Stimulated activated CD8-positive, alpha-beta memory T cell treated with anti-CD3 and anti-CD28 coated beads, Interleukin-15, amount 100 ng/mL, for 1 hour (primary cell): ENCODE measurements at places on chromosomes 5 and 9.

GRCh38 chr5:9382522-9382921 is 163.4 kb downstream of the SEMA5A start:
- no peak for DNase-seq

DNA sequence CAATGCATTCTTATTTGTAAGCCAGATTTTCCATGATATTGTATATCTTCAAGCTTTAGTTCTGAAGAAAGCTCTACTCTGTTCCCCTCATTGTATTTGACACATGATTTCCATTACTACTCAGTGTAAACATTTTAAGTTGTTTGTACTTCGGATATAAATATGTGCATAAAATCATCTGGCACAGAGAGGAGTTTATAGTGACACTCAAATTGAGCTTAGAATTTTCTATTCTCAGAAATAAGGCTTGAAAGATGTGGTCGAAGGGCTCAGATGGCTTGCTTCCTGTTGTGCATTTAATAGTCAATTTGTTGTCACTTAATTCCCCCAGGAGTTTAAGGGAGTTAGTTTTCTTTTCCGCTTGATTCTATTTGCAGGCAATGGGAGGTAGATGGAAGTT is 88.8 kb downstream of the PPIC start:
- DNase-seq: no peak

- no peak for DNase-seq
Observed at GRCh38 chr5:108620516-108620915, 127.2 kb upstream of the FER start.

- DNase-seq: no peak
Observed at GRCh38 chr5:150113047-150113744, 26.8 kb upstream of the CSF1R start.

- DNase-seq: no peak
Observed at GRCh38 chr9:72952914-72953313, at the start of gene ALDH1A1. TSS of gene ALDH1A1 (minus strand) at chr9:72953053. CDS start at chr9:72953000, 53 bp downstream.

GRCh38 chr5:1380011-1380817 is 35.3 kb upstream of the CLPTM1L start:
- peak; percentile 14 for DNase-seq

- no peak for DNase-seq
Observed at GRCh38 chr9:135078361-135078821, 9.1 kb upstream of the OLFM1 start.

GRCh38 chr9:19243366-19244033 is 13.0 kb downstream of the DENND4C start:
- DNase-seq: no peak
